AG04449 (cell line): ENCODE measurements at places on chromosomes 3 and 15.

DNA sequence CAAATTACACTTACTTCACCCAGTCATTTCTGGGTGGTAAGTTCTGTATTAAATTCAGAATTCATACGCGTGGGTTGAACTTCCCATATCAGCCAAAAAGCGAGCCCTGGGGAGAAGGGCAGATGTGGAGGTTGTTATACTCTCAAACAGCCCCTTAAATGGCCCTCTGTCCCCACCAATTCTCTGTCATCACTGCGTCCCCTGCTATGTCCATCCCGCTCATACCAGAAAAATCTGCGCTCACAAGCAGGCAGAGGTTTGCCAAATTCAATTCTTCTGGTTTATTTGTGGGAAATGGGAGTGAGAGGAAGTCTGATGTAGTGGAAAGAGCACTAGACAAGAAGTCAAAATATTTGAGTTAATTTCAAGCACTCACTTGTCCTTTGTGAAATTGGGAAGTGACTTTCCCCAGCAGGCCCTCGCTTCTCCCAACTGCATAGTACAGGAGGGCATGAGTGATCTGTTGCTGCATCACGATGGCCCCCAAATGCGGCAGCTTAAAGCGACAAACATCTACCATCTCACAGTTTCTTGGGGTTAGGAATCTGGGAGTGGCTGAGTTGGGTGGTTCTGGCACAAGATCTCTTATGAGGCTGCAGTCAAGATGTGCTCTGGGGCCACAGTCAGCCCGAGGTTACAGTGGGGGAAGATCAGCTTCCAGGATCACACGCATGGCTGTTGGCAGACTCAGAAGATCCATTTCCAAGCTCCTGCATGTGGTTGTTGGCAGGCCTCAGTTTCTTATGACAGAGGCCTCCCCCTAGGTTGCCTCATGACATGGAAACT lies 67.7 kb downstream of the CPN2 start:
- no peak for DNase-seq

- no peak for DNase-seq
Observed at GRCh38 chr15:98536976-98537375, 111.4 kb upstream of the IGF1R start.

GRCh38 chr3:145017959-145018358 lies 1046.3 kb downstream of the DIPK2A start:
- no peak for DNase-seq

DNA sequence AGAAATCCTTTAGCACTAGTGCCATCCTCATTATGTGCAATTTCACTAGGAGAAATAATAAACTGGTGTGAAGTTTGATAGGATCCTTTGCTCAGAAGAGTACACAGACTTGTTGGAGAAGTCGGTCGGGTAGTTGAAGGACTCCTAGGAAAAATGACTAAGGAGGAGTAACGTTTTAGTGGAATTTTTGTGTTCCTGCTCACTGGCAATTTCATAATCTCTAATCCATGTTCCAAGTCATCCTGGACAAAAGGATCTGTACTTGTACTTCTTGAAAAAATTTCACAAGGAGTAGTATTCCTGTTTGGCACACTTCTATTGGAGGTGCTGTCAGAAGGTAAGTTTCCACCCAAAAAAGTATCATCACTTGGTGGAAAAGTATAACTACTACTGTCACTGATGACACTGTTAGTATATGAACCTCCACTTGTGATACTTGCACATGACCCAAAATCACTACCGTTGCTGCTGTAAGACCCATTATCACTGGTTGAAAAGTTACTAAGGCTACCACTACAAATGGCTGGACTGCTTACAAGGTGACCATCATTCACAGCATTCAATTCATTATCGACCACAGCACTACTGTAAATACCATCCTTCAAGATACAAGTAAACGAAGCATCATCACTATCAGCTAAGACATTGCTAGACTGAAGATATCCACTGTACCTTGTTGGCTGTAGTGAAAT lies 77.4 kb downstream of the NEDD4 start:
- no peak for DNase-seq

DNA sequence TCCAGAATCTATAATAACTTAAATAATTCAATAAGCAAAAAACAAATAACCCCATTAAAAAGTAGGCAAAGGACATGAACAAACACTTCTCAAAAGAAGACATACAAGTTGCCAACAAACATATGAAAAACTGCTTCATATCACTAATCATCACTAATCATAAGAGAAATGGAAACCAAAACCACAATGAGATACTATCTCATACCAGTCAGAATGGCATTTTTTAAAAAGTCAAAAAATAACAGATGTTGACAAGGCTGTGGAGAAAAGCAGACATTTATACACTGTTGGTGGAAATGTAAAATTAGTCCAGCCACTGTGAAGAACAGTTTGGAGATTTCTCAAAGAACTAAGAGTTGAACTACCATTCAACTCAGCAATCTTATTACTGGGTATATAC lies 19.5 kb upstream of the ZMAT3 start:
- no peak for DNase-seq

DNA sequence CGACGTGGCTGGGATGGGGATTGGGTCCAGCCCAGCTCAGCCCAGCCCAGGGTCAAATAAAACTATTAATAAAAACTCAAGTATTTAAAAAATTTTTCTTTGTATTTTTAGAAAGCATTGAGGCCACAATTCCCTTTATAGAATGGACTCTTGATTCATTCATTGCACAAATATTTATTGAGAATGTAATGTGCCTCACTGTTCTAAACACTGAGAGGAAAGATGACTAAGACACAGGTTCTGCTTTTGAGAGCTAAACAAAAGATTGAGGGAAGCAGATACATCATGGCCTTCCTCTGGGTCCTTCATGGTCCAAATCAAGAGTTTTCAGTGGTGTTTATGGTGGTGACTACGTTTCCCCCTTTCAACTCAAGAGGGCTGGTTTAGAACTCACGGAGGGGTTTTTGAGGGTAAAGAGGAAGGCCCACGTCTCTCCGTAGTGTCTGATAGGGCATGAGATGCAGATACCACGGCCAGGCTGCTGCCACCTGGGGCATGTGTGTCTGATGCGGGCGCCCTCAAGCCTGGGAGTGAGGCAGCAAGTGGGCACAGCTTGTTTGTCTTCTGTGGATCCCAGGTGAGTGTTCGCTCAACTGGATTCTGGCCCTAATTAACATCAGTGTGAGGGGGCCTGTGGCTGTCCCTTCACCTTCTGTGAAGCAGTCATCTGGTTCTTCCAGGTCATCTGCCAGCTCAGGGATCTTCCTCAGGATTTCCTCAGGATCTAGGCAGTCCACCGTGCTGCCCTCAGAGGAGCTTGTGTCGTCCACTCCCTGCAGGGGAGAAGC lies 73.5 kb upstream of the SCN5A start:
- no peak for DNase-seq
